ENCODE measurements at places on chromosomes 7 and 10. TPM values are rescaled to one million over a fixed set of nuclear protein-coding genes. Genes with fewer than 3 reads are reported as not detected.

GRCh38 chr7:112042631-112043030, 163.6 kb downstream of the DOCK4 start:
- DNase-seq, result no peak

- no peak for DNase-seq
Observed at GRCh38 chr7:1897076-1897860, 227.2 kb downstream of the ELFN1 start.

DNA sequence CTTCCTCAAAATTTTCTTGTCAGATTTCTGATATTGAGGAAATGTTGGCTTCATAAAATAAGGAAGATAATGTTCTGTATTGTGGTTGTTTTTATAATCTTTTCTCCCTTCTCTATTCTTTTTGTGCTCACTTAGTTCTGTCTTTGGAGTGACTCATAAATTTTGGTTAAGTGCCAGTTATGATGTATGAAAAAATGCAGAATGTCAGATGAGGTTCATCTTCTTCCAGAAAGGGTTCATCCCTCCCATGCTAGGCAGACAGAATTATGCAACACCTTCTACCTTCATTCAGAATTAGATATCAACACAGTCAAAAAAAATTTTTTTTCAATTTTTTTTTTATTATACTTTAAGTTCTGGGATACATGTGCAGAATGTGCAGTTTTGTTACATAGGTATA, 36.6 kb upstream of the CYP2C19 start:
- no peak for DNase-seq

DNA sequence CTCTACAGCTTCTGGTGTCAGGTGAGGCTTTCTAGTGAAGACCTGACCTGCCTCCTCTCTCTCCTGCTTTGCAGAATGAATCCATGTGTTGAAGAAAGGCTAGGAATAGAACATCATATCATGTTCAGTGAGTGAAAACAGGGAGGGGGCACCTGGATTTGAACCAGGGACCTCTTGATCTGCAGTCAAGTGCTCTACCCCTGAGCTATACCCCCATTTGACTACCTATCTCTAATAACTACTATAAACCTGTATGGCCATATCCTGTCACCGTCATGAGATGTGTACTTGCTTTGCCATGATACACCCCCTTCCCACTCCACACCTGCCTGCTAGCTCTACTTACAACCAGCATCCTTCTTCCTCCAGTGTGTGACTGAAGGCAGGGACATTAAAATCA, 91.3 kb upstream of the ZNF746 start:
- no peak for DNase-seq

The AZGP1 gene
- 0.82 TPM for total RNA-seq

The MMD2 gene
- not detected for total RNA-seq
